ENCODE measurements at places on chromosomes 16 and 17. TPM values are rescaled to one million over a fixed set of nuclear protein-coding genes. Genes with fewer than 3 reads are reported as not detected.

Gene G6PC1
- not detected for total RNA-seq

Gene RASD1
- total RNA-seq = 0.63 TPM

Gene NPIPA2
- total RNA-seq = 3.7 TPM

Gene BHLHA9
- not detected for total RNA-seq

Gene GLYR1
- total RNA-seq = 31.1 TPM

Gene HOXB1
- not detected for total RNA-seq

Gene ADORA2B
- total RNA-seq = 10.6 TPM

Gene CCL13
- not detected for total RNA-seq

Gene TSPOAP1
- total RNA-seq = not detected

Gene SPIRE2
- total RNA-seq = 34.1 TPM

Gene C16orf95
- 2.7 TPM for total RNA-seq

Gene MARCHF10
- not detected for total RNA-seq

Gene NLRC3
- not detected for total RNA-seq

Gene ERI2
- total RNA-seq = 29.1 TPM

Gene CNTD1
- total RNA-seq = 0.17 TPM

Gene ZSWIM7
- 26.1 TPM for total RNA-seq

Gene OMG
- total RNA-seq = not detected

Gene GPRC5C
- 10.4 TPM for total RNA-seq

Gene KRT36
- not detected for total RNA-seq

Gene KCNH6
- total RNA-seq = not detected

Gene SLC46A1
- total RNA-seq = 11.1 TPM

Data from NCI-H460 (cell line).